Dermis lymphatic vessel endothelial cell (primary cell): ENCODE measurements at places on chromosomes 7 and 10. TPM values are rescaled to one million over a fixed set of nuclear protein-coding genes. Genes with fewer than 3 reads are reported as not detected.

GTF2IRD1 gene
- total RNA-seq = 4.1 and 4.3 TPM in 2 replicates

CADPS2 gene
- 70.1 and 82.9 TPM in 2 replicates for total RNA-seq

TAS2R4 gene
- 0.33 and 0.86 TPM in 2 replicates for total RNA-seq

TSPAN12 gene
- 128 and 134 TPM in 2 replicates for total RNA-seq

TCAF1 gene
- 37.4 and 43.4 TPM in 2 replicates for total RNA-seq

ZNF775 gene
- total RNA-seq = 5.8 and 6.1 TPM in 2 replicates

TDRD1 gene
- total RNA-seq = under 0.01 TPM in 1 of 2 replicates, not detected in the other

ATG9B gene
- under 0.01 TPM in 2 replicates for total RNA-seq

IDI2 gene
- not detected in 2 replicates for total RNA-seq

TAS2R41 gene
- not detected in 2 replicates for total RNA-seq

TRIL gene
- 13.5 and 31.8 TPM in 2 replicates for total RNA-seq

LIPN gene
- not detected in 2 replicates for total RNA-seq

FAM241B gene
- 0.09 and 0.22 TPM in 2 replicates for total RNA-seq

MDH2 gene
- total RNA-seq = 26.8 and 29.4 TPM in 2 replicates

ACHE gene
- total RNA-seq = 2.2 and 5.1 TPM in 2 replicates

GPRIN2 gene
- not detected in 2 replicates for total RNA-seq

CALML5 gene
- not detected in 2 replicates for total RNA-seq

ADAM12 gene
- 0.54 and 3.6 TPM in 2 replicates for total RNA-seq

ASB10 gene
- not detected in 2 replicates for total RNA-seq

PARG gene
- total RNA-seq = 19.6 and 30.3 TPM in 2 replicates

FAM25G gene
- not detected in 2 replicates for total RNA-seq

TEX36 gene
- total RNA-seq = not detected in 2 replicates

FZD1 gene
- total RNA-seq = 2.1 and 3.3 TPM in 2 replicates

NOS3 gene
- total RNA-seq = 29.3 and 29.9 TPM in 2 replicates

EPHA1 gene
- 0.11 and 0.17 TPM in 2 replicates for total RNA-seq

ZNF438 gene
- 3.1 and 3.6 TPM in 2 replicates for total RNA-seq

AKR1B15 gene
- not detected in 2 replicates for total RNA-seq

SPDYE6 gene
- total RNA-seq = not detected in 2 replicates

HOXA4 gene
- total RNA-seq = 0.43 and 0.65 TPM in 2 replicates

LRMDA gene
- 22.0 and 26.9 TPM in 2 replicates for total RNA-seq
